Hematopoietic multipotent progenitor cell treated with erythropoietin and hydrocortisone succinate and interleukin-3 and kit ligand, for 8 days (in vitro differentiated cells): ENCODE measurements at places on chromosomes 3 and 15.

DNA sequence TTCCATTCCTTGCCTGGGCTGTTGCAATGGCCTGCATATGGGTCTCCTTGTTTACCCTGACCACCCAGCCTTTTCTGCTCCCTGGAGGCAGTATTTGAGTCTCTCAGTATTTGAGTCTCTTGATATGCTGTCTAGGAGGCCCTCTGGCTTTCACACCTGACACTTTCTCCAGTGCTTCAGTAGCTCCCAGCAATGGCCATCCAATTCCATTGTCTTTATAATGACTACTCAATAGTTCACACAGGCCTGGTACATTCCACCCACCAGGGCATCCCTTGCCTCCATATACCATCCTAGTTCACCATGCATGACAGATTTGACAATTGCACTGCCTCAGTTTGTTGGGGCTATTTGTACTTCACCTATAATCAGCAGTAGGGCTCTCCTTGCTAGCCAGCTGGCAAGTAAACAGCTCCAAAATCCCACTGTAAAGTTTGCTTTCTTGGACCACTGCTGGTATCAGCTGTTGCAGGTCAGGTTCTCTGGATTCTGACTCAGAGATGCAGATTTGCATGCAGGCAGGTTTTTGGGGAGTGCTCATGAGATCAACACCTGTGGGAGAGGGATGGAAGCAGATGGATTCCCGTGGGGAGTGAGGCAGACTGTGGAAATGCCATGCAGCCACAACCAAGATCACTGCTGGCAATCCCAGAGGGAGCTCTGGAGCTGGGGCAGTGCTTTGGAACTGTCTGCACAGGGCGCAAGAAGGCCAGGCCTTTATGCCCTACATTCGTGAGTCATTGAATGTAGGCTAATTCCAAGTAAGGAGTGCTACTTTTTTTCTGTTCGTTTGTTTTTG lies 19.1 kb upstream of the XIRP1 start:
- DNase-seq, result no peak

- DNase-seq, result no peak
These were observed 47.7 kb downstream of the MORC1 start for GRCh38 chr3:109070211-109070610.

DNA sequence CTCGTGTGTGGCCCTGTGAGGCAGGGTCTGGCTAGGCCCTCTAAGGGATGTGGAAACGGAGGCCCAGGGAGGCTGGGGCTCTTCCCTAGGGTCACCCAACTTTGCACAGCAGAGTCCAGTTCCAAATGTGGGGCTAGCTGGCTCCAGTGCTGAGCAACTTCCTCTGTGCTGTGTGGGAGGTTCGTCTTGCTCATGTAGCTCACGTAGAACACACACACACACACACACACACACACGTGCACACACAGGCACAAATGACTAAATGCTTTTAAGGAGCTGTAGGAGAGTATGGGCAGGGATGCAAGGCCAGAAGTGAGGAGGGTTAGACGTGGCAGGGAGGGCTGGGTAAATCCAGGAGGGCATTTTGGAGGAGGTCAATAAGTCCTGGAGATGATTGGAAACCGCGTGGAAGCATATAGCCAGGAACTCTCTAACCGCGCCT lies 213.8 kb downstream of the RPLP1 start:
- no peak for DNase-seq

DNA sequence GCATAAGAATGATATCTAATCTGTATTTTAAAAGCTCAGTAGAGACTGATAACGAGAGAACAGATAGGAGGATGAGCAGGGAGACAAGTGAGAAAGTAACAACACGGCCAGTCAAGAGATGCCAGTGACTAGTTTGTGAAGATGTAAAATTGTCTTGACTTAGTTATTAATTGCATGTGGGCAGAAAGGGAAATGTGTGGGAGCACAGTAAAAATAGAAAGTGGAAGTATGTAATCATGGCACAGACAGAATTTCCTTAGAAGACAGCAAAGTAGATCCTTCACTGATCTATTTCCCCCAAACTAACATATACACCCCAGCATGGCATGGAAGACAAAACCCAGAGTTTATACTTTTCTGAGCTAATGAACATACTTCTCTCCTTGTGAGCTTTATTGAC lies 344.5 kb downstream of the FGF12 start:
- DNase-seq, result no peak

- no peak for DNase-seq
These were observed 251.4 kb upstream of the TGFBR2 start for GRCh38 chr3:30354972-30355371.

GRCh38 chr3:158453865-158454264 lies 117.1 kb upstream of the MLF1 start:
- DNase-seq, result no peak

GRCh38 chr3:195895861-195896360 lies 12.4 kb downstream of the TNK2 start:
- peak; percentile 65 for DNase-seq

- DNase-seq, result no peak
These were observed 63.8 kb downstream of the GTPBP8 start for GRCh38 chr3:113054552-113054951.

DNA sequence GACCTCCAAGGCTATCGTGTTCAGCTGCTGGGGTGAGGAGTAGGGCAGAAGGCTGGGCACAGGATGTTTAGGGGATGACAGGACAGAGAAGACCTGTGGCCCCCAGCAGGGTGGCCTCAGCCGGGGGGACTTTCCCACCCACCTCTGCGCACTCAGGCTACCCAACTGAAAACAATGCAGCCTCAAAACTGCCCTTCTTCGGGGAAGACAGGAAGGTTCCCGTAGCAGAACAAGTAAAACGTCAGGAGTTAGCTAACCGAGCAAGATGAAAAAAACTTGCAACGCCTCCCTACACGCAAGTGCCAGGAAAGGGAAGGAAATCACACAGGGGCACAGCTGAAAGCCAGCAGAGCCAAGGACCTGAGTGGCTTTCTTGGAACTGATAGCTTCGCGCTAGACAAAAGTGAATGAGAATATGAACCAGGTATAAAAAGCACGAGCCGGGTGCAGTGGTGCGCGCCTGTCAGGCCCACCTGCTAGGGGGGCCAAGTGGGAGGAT lies 38.4 kb upstream of the FURIN start:
- no peak for DNase-seq

- no peak for DNase-seq
These were observed 187.3 kb downstream of the XXYLT1 start for GRCh38 chr3:195083659-195084058.

DNA sequence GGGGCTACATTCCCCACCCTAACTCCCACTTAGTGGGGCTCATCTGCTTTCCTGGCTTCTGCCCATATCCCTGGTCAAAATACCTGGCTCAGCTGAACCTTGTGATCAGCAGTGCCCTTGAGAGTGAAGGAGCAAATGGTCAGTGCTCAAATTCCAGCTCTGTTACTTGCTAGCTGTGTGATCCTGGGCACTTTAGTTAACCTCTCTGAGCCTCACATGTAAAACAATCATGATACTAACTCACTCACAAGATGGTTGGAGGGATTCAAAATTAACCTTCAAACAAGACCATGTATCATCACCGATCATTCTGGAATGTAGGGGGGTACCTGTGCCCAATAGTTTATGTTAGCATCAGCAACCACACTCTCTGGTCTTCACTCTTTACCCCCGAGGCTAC lies 325.6 kb upstream of the TLE3 start:
- DNase-seq, result no peak

GRCh38 chr15:49088996-49089395 lies 42.8 kb upstream of the SECISBP2L start:
- DNase-seq, result no peak

DNA sequence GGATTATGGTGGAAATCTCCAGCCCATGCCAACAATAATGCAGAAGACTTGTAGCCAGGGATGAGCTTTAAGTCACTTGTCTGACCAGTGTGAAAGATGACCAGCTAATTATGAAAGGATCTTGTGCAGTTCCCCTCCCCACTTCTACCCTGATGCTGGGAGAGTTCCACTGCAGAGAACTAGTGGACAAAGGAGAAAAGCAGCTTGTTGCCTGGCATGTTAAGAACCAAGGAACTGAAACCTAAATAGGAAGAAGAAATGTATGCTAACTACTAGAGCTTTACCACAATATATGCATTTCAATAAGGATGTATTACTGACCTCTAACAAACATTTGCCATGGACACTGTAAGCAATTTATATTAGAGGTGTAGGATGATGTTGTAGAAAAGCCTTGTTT lies 52.2 kb upstream of the CSTA start:
- DNase-seq, result no peak

- no peak for DNase-seq
These were observed 26.7 kb downstream of the SYNM start for GRCh38 chr15:99131441-99132023.

DNA sequence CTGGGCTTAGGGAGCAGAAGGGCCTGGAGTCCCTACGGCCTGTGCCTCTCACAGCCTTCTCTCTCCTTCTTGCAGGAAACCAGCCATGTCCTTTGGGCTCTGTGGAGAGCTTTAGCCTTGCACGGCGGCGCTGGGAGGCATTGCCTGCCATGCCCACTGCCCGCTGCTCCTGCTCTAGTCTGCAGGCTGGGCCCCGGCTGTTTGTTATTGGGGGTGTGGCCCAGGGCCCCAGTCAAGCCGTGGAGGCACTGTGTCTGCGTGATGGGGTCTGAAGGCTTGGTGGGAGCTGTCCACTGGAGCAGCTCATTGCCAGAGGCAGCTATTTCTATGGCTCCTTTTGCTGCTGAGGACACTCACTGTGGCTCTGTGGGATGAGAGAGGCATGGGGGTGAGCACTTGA lies 4.1 kb downstream of the KLHDC8B start:
- no peak for DNase-seq

GRCh38 chr3:49805367-49805782 lies 2.3 kb downstream of the INKA1 start:
- DNase-seq, result peak; percentile 30
